ENCODE measurements at places on chromosomes 6 and 20.

GRCh38 chr6:106451439-106451838, 90.9 kb downstream of the CRYBG1 start:
- no peak for DNase-seq

DNA sequence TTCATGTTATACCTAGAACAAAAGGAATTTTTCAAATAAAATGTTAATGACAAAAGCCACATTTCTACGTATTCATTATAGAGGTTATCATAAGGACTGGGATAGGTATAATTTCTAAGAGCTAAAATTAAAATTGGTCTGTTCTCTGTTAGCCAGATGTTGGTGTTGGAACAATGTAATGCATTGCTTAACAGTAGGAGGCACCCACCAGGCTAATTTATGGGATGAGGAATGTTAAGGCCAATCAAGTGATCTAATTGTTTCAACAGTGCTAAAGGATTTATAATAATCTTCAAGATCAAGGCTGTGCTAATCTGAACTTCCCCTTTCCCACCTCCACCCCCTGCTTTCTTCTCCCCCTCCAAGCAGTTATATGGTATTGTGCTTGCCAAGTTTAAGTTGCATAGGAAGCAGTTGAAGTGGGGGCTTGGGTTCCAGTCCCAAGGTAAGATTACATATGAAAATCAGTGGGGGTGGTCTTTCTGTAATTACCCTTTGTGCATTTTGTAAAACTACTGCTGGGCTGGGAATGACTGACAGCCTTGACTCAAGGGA, 89.2 kb upstream of the BACH2 start:
- no peak for DNase-seq

DNA sequence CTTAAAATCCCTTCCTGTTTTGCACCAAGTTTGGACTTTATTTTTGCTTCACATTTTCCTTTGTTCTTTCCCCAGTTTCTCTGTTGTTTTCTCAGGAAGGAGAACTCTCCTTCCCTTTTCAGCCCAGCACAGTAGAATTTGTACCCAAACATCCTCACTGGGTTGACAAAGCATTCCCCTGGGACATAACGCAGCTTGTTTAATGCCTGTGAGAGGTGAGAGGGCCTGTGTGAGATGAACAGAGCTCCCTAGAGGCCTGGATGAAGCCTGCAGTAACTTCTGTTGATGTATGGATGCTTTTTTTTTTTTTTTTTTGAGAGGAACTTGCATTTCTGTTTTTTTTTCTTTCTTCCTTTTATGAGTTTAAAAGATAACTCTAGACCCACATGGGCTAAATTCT, 104.9 kb upstream of the SLC22A23 start:
- DNase-seq = no peak

DNA sequence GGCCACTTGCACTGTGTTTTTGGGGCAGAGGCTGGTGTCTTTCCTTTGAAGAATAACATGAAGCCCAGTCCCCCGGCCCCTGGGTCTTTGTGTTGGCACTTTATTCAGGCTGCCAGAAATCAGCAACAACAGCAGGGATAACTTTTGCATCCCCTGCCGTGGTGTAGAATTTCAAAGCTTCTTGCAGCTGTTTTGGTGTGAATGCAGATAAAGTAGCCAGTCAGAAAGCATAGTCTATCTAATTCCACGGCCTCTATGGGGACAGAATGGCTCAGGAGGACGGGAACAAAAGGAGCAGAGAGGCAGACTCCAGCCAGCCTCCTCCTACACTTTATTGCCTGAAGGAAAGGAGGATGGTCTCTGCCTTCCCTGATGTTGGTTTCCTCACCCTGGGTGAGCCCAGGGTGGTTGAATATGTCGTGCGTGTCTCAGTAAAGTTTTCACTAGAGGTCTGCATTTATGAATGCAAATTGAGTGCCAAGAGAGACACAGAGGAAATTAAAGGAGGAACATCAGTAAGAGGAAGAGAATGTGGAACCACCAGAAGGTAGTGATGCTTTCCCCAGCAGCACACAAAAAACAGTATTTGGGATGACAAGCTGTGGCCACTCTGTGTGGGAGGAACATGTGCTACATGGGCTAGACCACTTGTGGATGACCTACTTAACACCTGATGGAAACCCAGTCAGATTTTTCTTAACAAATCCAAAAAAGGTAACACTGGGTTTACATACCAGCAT, 125.9 kb upstream of the TRAF3IP2 start:
- DNase-seq = no peak

DNA sequence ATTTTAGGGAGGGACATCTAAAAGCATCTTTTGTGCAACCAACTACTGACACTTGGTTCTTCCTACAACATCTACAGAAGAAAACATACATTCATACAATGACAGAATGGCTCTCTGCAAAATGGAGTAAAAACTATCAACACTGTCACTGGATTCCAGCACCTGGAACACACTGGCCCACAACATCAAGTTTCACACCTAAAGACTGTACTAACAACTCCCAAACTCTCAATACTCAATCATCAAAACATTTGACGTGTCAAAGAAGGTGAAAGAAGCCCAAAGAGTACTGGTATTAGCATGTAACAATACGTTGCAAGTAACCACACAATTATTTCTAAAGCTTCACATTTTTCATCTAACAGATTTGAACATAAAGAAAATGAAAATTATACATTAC, 2.1 kb downstream of the CPNE1 start:
- no peak for DNase-seq

- DNase-seq = peak; percentile 99
These were observed at the start of the genes MGME1 and SNX5 for GRCh38 chr20:17968366-17969277. TSS of gene MGME1 (plus strand) at chr20:17969018. CDS start at chr20:17969860, 842 bp downstream. TSS of gene SNX5 (minus strand) at chr20:17968794. CDS start at chr20:17968425, 369 bp downstream.

GRCh38 chr6:47034421-47034820, 7.7 kb downstream of the ADGRF1 start:
- DNase-seq = no peak

GRCh38 chr20:58546756-58547622, 31.8 kb upstream of the APCDD1L start:
- no peak for DNase-seq

- DNase-seq = no peak
These were observed 43.4 kb downstream of the ZNF133 start for GRCh38 chr20:18331694-18332093.

DNA sequence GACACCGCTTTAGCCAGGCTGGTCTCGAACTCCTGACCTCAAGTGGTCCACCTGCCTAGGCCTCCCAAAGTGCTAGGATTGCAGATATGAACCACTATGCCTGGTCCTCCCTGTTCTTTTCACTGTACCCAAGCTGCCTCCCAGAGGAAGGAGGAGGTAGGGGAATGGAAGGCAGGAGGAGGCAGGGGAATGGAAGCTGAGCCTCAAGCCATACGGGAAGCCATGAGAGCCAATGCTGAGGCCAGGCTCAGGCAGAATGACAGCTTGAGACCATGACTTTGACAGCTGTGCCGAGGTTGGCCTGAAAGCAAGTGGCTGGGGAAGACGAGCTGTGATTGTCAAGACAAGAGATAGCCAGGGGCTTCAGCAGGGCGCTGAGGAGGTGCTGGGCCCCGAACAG, 13.6 kb upstream of the ZNF335 start:
- no peak for DNase-seq

DNA sequence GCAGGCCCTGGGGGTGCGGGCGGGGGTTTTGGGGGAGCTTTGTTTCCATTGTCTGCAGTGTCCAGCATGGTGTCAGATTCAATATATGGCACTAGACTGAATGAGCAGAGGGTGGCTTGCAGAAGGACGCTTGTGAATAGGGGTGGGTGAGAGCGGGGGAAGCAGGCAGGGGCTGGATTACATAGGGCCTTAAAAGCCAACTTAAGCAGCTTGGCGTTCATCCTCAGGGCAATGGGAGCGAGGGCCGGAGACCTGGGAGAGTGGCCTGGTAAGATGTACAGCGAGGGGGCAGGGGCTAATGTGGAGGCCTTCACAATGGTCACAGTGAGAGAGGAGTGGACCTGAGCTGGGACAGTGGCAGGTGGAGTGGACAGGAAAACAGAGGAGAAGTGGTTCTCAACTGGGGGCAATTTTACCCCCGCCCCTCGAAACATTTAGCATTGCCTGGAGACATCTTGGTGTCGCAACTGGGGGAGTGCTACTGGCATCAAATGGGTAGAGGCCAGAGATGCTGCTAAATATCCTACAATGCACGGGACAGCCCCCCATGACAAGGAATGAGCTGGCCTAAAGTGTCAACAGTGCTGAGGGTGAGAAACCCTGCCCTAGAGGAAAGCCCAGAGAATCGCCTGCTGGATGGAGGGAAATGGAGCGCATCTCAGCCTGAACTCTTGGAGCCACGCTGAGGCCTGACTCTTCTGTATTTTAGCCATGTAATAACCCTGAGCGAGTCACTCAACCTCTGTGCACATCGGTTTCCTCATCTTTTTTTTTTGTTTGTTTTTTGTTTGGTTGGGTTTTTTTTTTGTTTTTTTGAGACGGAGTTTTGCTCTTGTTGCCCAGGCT, 15.1 kb upstream of the BAK1 start:
- DNase-seq = no peak
